Mammary epithelial cell (primary cell): ENCODE measurements at places on chromosomes 7 and 10. TPM values are rescaled to one million over a fixed set of nuclear protein-coding genes. Genes with fewer than 3 reads are reported as not detected.

Gene LIPJ
- 0.17 TPM for total RNA-seq

Gene ADO
- 22.2 and 22.3 TPM in 2 replicates for total RNA-seq

Gene TMEM26
- total RNA-seq = not detected

Gene ANKRD1
- total RNA-seq = not detected in 2 replicates
